ENCODE measurements at places on chromosomes 4 and X.
A peak's percentile ranks its signal among the peaks of the same experiment; 100 is the strongest.

- no peak for DNase-seq
Measured at GRCh38 chrX:78377186-78377585, 49.8 kb upstream of the CYSLTR1 start.

GRCh38 chr4:180330521-180330920 lies 1912.7 kb upstream of the TENM3 start:
- DNase-seq, result no peak

DNA sequence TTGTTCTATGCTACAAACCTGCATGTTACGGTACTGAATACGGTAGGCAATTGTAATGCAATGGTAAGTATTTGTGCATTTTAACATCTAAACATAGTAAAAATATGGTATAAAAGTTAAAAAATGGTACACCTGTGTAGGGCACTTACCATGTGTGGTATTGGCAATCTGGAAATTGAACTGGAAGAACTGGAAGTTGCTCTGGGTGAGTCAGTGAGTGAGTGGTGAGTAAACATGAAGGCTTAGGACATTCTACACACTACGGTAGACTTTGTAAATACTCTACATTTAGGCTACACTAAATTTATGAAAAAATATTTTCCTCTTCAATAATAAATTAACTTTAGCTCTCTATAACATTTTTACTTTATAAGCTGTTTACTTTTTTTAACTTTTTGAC lies 78.9 kb downstream of the RRAGB start:
- DNase-seq, result no peak

- DNase-seq, result no peak
Measured at GRCh38 chr4:82780170-82780751, 18.3 kb downstream of the SCD5 start.

- no peak for DNase-seq
Measured at GRCh38 chr4:139389102-139389501, 64.8 kb upstream of the RAB33B start.

DNA sequence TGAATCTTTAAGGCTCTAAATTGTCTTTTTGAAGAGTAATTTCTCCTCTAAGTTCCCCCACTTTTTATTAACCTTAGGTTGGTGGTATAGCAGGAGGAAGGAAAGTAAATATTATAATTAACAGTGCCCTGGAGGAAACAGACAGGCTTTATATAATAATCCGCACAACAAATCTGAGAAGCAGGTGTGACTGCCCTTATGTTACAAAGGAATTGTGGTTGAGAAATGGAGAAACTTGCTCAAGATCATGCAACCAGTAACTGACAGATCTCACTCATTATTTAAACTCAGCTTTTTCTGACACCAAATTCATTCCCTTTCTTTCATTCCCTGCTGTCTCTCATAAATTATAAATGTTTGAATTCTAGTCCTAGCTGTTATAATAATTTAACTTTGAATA lies 282.0 kb downstream of the PPP3CA start:
- no peak for DNase-seq

DNA sequence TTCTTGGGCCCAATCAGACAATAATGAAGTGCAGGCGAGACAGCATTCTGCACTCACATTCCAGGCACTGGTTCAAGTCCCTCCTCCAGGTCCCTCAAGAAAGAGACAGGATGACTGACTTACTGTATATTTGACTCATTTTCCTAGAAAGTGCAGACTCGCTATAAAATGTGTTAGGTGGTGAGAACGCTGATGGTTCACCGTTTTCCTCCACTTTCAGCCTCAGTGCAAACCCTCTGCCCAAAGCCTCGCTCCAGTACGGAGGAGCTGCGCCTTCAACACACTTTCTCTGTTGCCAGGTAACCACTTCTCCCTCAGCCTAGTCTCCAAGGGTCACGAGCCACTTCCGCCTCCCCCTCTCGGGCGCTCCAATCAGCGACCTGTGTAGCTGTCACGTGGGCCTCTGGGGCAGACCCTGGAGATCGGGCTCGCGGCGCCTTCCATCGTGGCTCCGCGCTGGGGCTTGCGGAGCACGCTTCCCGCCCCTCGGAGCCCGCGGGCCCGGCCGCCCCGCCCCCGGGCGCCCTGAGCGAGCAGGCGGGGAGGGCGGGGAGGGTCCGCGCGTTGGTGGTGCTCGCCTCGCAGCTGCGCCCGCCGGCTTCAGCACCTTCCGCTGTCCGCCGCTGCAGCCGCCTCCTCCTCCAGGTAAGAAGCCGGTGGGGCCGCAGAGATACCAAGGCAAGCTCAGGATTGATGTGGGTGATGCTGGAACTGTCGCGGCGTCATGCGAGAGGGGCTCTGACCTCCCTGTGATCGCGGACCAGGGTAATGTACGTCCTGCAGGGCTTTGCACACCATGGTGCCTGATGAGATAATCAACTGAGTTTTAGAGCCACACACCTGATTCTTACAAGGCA lies at the start of gene WDR17:
Gene WDR17, plus strand, starts transcription at position 407 of the 857 bp plus-strand sequence. CDS start 45,740 bp downstream, outside the sequence.
- peak; percentile 43 for DNase-seq

DNA sequence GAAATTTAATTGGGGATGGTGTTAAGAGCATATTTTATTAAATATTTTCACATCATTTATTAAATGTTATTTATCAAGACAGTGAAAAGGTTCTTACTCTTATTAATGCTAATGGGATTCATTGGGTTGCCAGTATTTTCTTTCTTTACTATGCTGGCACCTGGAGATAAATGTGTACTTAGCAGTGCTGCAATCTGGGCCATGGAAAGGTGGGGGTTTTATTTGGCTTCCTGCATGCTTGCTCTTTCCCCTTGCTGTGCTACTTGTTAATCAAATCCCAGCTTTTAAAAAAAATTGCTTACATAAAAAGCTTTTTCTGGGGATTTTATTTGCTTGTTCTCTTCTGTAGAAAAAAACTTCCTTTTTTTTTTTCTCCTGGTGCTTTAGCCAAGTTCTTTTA lies 48.3 kb downstream of the ZAR1 start:
- DNase-seq, result no peak

DNA sequence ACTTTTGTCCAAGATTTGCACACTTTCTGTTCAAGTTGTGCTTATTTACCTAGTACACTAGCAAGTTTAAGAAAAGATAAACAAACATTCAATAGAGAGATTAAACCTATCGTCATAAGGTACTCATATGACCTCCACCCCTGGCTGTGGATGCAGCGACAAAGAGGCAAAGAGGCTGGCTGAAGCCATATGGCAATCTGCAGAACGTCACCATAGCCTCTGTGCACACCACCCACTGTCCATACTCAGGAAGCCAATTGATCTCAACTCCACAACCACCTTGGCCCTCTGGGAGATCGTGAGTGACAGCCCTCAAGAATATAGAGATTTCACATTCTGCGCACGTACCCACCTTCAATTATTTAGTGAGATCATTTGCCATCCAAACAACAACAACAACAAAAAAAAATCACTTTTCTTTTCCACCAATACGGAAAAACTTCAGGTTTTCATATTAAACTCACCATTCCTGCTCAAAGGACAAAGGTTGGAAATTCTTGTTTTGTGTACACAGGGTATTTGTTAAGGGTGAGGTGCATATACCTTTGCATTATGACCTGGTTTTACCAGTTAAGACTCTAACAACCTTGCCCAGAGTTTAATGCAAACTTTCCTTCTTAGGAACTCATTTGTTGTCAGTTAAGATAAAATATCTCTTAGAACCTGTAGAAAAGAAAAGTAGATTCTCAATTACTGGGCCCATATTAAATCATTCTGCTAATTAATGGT lies 243.0 kb upstream of the FSTL5 start:
- DNase-seq, result no peak

DNA sequence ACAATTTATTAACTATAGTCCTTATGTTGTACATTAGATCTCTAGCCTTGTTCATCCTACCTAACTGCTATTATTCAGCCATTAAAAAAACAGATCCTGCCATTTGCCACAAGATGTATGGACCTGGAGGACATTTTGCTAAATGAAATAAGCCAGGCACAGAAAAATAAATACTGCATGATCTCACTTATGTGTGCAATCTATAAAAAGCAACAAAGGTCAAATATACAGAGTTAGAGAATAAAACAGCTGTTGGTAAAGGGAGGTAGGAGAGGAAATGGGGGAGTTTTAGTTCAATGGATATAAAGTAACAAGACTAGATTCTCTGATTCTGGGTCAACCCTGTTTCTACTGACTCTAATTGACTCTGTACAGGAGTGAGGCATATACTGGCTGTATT lies 103.3 kb upstream of the FAM9C start:
- peak; percentile 47 for DNase-seq

DNA sequence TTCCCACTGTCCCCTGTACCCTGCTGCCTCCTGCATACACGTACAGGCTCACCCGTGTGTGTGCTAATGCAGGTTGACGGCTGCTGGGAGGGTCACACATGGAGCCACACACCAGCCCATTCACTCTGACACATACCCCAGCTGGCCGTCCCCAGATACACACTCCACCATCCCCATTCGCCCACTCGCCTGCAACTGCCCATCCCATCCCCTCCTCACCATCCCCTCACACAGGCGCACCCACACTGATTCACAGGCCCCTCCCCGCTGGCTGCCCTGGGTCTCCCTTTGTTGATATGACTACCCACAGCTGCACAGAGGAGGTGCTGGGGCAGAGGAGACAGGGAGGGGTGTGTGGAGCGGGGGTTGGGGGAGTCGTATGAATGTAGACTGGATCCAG lies 25.7 kb downstream of the PJA1 start:
- no peak for DNase-seq

GRCh38 chrX:94051926-94052325 lies 377.9 kb downstream of the FAM133A start:
- no peak for DNase-seq

- DNase-seq, result peak; percentile 66
Measured at GRCh38 chr4:113979148-113979904, at the start of gene ARSJ. ARSJ (minus strand) TSS chr4:113979647; CDS start chr4:113978834, 813 bp downstream.

DNA sequence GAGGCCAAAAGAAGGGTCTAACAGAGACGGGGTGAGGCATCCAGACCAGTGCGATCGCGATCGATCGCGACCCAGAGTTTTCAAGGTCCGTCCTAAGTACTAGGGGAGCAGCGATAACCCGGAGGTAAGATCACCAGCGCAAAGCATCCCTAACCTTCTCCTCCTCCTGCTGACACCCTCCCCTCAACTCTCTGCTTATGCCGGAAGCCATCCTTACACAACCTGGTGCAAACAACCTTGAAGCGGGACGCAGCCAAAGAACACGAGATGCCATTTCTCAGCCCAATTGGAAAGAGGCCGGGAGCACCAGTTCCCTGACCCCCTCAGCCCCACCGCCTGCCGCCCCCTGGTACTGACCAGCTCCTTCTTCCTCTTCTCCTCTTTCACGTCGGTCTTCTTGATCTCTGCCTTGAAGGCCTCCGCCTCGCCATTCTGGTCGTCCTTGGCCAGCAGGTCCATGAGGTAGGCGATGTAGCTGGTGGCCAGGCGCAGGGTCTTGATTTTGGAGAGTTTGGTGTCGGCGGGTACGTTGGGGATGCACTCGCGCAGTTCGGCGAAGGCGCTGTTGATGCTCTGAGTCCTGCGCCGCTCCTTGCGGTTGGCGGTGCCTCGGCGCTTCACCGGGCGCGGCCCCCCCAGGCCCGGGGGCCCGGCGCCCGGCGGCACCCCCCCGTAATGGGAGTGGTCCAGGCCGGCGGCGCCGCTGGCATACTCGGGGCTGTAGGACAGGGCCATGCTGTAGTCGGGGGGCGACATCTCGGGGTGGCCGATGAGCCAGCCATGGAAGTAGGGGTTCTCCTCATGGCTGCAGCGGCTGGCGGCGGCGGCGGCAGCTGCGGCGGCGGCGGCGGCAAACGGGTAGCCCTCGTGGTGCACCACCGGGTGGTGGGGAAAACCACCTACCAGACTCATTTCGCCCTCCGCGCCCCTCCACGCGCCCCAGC lies 1.4 kb downstream of the HAND2 start:
- peak; percentile 26 for DNase-seq

DNA sequence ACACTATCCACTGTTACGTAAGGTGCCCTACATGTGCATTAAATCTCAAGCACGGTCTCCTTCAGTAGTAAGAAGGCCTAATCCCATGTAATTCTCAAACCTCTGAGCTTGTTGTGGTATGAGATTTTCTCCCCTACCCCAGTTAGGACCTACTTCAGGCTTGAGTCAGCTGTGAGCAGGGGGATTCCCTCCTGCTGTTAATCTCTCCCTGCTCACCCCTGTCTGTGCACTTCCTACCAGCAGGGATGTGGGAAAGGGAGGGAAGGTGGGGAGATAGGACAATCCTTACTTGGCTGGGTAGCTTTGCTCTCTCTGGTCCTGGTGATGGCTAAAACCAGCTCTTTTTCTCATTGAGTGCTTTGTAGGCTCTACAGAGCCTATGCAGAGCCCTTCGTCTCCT lies 60.8 kb downstream of the PALLD start:
- DNase-seq, result no peak

DNA sequence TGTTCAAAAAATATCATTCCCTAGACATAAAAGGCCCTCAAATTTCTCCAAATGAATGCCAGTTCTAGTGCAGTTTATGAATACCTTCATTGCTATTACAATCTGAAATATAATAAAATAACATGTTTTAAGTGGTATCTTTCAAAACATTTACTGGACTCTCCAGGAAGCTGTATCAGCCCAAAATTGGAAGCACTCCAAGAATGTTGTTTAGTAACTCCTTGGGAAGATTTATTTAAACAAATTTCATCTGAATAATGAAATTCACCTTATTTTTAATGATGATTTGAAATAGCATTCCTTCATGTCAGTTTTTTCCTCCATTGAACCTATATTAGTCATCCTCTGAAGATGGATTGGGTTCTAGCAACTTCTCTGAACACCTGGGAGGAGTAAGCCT lies 217.2 kb upstream of the PCDH18 start:
- DNase-seq, result peak; percentile 16

GRCh38 chrX:12802741-12803140 lies 11.5 kb downstream of the PRPS2 start:
- no peak for DNase-seq

DNA sequence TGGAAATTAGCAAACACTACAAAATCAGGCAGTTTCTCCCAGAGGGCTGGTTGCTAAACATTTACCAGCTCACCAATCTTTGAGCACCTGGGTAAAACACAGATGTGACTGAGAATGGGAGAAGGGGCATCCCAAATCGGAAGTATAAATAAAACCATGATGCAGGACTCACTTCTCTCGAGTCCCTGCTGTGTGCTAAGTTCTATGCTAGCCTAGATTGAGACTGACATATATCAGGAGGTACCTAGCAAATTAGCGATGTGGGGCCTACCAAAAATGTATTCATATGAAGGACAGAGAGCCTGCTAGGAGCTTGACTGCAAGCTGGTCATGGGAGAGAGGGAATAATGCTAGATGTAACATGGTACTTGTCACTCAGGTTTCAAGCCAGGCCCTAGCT lies 171.9 kb upstream of the PGRMC2 start:
- DNase-seq, result no peak

DNA sequence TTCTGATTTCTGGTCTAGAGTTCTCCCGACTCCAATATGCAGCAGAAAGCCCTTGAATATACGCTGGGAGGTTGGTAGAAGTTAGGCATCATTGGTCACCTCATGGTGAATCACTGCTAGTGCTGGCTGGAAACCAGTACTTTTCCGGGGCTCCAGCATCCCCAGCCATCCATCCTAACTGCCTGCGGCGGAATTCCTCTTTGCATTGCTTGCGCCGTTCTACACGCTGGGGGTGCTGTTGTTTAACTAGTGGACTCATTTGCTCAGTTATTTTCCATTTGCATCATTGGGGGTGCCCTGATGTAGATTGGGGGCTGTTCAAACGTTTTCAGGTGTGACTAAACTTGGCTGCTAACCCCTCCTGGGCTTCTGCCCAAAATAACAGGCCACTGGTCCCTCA lies 23.3 kb upstream of the GPR50 start:
- peak; percentile 19 for DNase-seq

GRCh38 chrX:7143076-7143475 lies 4.4 kb upstream of the STS start:
- DNase-seq, result no peak

GRCh38 chr4:15012017-15012788 lies 9.9 kb downstream of the CPEB2 start:
- DNase-seq, result no peak
